Left lung (tissue), 14 donors: ENCODE measurements at places on chromosomes 12 and 14. TPM values are rescaled to one million over a fixed set of nuclear protein-coding genes. Genes with fewer than 3 reads are reported as not detected.

- no peak overlapping the region for H3K4me3 ChIP-seq
- no peaks in the 10 kb centered on the region for H3K4me1 ChIP-seq
- H3K27ac ChIP-seq = no peak overlapping the region
- no peak for DNase-seq
- H3K27me3 ChIP-seq = no peaks in the 10 kb centered on the region
These were observed 471.7 kb upstream of the SYT1 start for GRCh38 chr12:78392918-78393317.

DNA sequence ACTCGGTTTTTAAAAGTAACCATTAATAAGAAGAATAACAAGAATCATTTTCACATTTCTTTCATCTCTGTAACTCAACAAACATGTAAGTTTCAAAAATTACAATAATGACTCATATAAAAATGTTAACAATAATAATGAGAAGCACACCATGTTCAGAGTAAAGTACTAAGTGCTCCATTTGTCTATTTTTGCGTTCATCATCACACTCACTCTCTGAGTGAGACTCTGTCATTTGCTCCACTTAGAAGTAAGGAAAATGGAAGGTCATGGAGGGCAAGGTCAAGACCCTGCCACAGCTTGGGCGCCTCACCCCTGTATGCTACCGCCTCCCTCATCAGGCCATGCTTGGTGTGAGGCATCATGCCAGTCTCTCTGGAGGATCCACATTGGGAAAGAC lies 129.9 kb downstream of the TMEM30B start:
- no peak overlapping the region for H3K4me3 ChIP-seq
- DNase-seq = no peak
- H3K27ac ChIP-seq = no peak overlapping the region
- H3K4me1 ChIP-seq = no peaks in the 10 kb centered on the region

DNA sequence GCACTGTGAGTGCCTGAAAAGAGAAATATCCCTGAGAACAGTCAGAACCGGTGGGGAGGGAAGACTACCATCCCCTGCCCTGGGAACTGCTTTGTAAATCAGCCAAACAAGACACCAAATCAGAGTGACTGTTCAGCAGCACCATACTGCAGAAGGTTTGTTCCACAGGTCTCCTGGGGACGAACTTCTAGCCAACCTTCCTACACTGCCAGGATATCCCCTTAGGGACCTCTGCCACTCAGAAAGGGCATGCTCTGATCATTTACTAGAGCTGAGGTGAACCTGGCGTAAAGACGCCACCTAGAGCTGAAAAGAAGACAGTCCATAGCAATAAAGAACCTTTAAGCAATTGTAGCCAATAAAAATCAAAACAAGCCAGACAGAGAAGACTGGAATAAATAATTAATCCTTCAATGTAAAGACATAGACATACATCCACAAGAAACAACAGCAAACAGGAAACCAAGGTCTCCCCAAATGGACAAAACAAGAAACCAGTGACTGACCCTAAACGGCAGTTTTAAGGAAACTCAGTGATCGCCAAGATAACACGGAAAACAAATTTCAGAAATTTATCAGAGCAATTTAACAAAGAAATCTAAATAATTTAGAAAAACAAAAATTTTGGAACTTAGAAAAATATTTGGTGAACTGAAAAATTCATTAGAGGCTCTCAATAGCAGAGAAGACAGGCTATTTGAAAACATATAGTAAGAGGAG lies 228.1 kb upstream of the AMIGO2 start:
- peaks cover 6% of the 10 kb centered on the region for H3K4me1 ChIP-seq
- no peak overlapping the region for H3K27ac ChIP-seq
- H3K27me3 ChIP-seq = no peaks in the 10 kb centered on the region
- no peak overlapping the region for H3K4me3 ChIP-seq
- no peak for DNase-seq
- H3K36me3 ChIP-seq = no peaks in the 10 kb centered on the region

DNA sequence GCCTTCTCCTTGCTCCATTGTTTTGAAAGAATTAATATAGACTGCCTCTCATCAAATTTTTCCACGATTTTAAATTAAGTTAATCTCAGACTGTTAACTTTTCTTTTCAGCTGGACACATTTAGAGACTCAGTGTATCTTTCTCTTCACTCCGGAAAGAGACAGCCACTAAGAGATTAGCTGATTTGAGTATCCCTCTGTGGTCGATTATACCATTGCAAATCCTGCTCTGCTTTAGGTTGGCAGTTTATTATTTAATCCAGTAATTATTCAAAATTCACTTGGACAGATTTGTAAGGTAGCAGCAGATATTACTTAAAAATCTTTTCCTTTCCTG lies 588 bp upstream of the TWF1 start:
- no peaks in the 10 kb centered on the region for H3K27me3 ChIP-seq
- no peaks in the 10 kb centered on the region for H3K36me3 ChIP-seq

- no peaks in the 10 kb centered on the region for H3K36me3 ChIP-seq
- H3K4me1 ChIP-seq = peaks cover 66% of the 10 kb centered on the region
- no peaks in the 10 kb centered on the region for H3K27me3 ChIP-seq
- H3K4me3 ChIP-seq = peak overlapping the region; percentile 55
- H3K27ac ChIP-seq = peak overlapping the region; percentile 97
These were observed 590 bp downstream of the DDIT3 start for GRCh38 chr12:57519796-57520052.

GRCh38 chr14:75800792-75801191 lies 139.7 kb downstream of the TTLL5 start:
- no peak for DNase-seq
- no peak overlapping the region for H3K27ac ChIP-seq
- no peaks in the 10 kb centered on the region for H3K27me3 ChIP-seq
- H3K4me3 ChIP-seq = no peak overlapping the region

DNA sequence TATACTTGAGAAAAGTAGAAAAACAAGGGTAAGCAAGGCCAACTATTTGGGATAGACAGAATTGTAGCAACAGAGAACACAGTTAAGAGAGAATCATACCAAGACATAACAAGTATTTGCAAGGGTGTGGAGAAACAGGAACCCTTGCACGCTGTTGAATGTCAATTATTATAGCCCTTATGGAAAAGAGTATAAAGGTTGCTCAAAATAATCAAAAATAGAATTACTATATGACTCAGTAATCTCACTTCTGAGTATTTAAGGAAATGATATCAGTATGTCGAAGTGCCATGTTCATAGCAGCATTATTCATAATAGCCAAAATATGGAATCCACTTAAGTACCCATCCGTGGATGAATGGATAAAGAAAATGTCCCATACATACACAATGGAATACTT lies 193.3 kb downstream of the PHLDA1 start:
- no peaks in the 10 kb centered on the region for H3K27me3 ChIP-seq
- DNase-seq = no peak
- H3K27ac ChIP-seq = no peak overlapping the region
- H3K4me1 ChIP-seq = no peaks in the 10 kb centered on the region
- no peak overlapping the region for H3K4me3 ChIP-seq

DNA sequence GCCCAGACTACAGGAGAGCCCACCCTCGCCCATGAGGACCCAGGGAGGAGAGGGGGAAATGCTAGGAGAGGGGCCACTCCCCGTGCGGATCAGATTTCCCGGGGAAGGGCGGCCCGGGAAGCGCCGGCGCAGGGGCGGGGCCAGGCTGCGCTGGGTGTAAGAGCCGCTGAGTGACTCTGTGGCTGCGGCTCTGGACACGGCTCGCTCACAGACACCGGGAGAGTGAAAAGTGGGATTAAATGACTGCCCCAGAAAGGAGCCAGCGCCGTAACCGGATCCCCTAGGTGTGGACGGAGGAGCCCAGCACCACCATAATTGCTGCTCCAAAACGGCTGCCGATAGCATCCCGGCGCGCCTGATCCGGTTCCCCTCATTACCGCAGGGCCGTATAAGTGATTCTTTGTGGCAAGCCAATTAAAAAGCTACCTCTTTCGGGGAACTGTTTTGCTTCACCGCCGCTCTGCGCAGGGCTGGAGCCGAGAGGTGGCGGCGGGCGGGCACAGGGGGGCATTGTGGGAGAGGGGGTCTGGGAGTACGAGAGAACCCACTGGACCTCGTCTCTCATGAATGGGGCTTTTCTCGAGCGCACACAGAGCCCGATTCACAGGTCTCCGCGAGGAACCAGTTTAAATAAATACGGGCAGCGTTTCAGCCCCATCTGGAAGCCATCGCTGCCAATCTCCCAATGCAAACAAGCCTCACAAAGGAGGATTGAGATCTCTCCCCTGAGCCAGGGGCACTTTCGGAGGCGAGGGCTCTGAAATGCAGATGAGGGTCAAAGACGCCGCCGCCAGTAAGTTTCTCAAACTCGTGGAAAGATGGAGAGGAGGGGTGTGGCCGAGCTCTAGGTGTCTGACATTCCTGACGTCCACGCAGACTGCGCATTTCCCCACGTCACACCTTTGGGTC lies 2.5 kb downstream of the COL2A1 start:
- peaks cover 68% of the 10 kb centered on the region for H3K27me3 ChIP-seq
- no peak overlapping the region for H3K27ac ChIP-seq
- H3K36me3 ChIP-seq = no peaks in the 10 kb centered on the region
- H3K4me1 ChIP-seq = peaks cover 26% of the 10 kb centered on the region
- peak overlapping the region; percentile 27 for H3K4me3 ChIP-seq

DNA sequence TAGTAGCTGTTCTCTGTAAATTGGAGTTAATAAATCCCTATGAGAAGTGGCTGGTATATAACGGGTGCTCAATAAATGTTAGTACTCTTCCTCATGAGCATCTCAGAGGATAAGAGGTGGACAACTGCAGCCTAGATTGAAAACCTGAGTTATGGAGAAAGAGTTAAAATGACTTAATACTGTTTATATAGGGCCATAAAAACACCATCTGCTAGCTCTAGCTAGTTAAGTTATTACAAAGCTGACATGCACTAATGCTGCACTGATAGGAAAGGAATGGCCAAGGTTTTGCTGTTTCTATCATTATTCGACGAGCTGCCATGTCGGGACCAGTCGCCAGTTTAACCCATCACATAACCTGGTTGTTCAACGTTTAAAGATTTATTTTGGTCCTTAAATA lies 72.0 kb upstream of the SEL1L start:
- peaks cover 4% of the 10 kb centered on the region for H3K27me3 ChIP-seq
- no peaks in the 10 kb centered on the region for H3K36me3 ChIP-seq
- no peak overlapping the region for H3K4me3 ChIP-seq
- no peak overlapping the region for H3K27ac ChIP-seq

DNA sequence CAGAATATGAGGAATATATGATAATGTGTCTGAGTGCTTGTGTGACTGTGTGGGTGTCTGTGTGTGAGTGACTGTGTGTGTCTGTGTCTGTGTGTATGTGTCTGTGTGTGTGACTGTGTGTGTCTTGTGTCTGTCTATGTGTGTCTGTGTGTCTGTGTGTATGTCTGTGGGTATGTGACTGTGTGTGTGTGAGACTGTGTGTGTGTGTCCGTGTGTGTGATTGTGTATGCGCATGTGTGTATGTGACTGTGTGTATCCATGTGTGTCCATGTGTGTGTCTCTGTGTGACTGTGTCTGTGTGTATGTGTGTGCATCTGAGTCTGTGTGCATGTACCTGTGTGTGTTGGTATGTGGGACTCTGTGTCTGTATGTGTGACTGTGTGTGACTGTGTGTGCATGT lies 1361.2 kb upstream of the TMEM132C start:
- no peak overlapping the region for H3K27ac ChIP-seq
- no peaks in the 10 kb centered on the region for H3K27me3 ChIP-seq
- H3K36me3 ChIP-seq = no peaks in the 10 kb centered on the region
- no peak for DNase-seq
- H3K4me1 ChIP-seq = no peaks in the 10 kb centered on the region
- H3K4me3 ChIP-seq = no peak overlapping the region

DNA sequence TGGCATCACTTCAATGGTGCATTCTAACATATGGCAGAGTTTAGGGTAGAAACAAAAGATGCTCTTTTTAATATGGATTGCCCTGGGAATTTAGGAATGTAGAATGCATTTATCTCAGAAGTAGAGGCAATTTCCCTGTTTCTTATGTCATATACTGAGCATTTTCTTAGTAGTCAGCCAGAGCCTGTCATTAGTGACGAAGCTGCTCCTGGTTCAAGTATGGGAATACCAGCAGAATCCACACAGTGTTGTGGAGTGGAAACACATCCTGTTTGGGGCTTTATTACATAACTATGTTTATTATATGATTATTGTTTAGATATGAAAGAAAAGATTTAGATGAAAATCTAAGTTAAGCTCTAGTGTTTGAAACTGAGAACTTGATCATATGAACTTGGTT lies 12.2 kb downstream of the CIPC start:
- H3K4me1 ChIP-seq = no peaks in the 10 kb centered on the region
- no peak overlapping the region for H3K4me3 ChIP-seq
- no peaks in the 10 kb centered on the region for H3K27me3 ChIP-seq
- DNase-seq = no peak
- no peak overlapping the region for H3K27ac ChIP-seq

The SGPP1 gene
- total RNA-seq = 21.6 TPM

DNA sequence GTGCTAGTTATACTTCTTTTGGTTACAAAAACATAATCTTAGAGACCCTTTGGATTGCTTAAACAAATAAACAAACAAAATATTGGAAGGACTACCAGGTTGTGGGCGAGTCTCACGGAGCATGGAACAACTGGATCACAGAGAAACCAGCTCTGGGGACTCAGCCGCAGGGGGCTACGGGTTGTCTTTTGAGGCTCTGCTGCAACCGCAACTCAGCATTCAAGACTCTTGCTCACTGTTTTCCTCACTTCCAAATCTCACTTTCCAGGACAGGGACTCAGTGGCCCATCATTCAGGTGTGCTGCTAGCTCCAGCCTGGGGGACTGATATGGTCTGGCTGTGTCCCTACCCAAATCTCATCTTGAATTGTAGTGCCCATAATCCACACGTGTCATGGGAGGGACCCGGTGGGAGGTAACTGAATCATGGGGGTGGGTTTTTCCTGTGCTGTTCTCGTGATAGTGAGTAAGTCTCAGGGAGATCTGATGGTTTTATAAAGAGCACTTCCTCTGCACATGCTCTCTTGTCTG lies 14.0 kb upstream of the SERPINA4 start:
- no peak for DNase-seq
- no peaks in the 10 kb centered on the region for H3K36me3 ChIP-seq
- no peaks in the 10 kb centered on the region for H3K4me1 ChIP-seq
- H3K27me3 ChIP-seq = peaks cover 21% of the 10 kb centered on the region
- no peak overlapping the region for H3K4me3 ChIP-seq
- H3K27ac ChIP-seq = no peak overlapping the region

GRCh38 chr12:111240374-111240773 lies 128.5 kb downstream of the PHETA1 start:
- no peak for DNase-seq
- peaks cover 9% of the 10 kb centered on the region for H3K27me3 ChIP-seq
- H3K36me3 ChIP-seq = no peaks in the 10 kb centered on the region

The FOXM1 gene
- total RNA-seq = 16.5 TPM

DNA sequence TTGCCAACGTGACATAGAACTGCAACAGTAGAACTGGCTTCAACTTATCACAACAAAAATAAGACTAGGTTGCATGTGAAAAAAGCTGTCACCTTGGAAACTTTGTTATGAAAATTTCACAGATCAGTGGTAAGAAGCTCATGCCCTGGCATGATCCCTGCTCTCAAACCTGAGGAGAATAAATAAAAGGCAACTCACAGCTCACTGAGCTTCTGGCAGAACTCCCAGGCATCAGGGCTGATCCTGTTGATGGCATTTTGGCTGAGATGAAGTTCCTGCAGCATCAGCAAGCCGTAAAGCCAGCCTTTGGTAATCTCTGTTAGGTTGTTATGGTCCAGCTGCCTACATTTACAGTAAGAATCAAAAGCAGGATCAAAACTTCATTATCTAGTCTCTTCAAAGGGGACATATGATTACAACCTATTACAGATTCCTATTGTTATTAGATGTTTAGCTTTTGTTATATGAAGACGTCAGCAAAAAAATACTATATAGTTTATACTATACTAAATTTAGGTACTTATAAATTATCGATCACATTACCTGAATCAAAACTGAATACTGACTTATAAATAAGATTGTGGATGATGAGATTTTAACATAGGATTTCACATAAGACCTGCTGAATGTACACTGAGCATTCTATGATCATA lies 32.0 kb downstream of the LRIG3 start:
- peaks cover 37% of the 10 kb centered on the region for H3K36me3 ChIP-seq
- no peak for DNase-seq
- peak overlapping the region; percentile 4 for H3K27ac ChIP-seq
- H3K27me3 ChIP-seq = no peaks in the 10 kb centered on the region
